ENCODE measurements at places on chromosomes 4 and X.
A peak's percentile ranks its signal among the peaks of the same experiment; 100 is the strongest.

- DNase-seq = peak; percentile 97
These were observed 8.6 kb downstream of the FAM200B start for GRCh38 chr4:15690020-15690809.

GRCh38 chrX:112819008-112819640, 21.5 kb downstream of the AMOT start:
- peak; percentile 63 for DNase-seq

DNA sequence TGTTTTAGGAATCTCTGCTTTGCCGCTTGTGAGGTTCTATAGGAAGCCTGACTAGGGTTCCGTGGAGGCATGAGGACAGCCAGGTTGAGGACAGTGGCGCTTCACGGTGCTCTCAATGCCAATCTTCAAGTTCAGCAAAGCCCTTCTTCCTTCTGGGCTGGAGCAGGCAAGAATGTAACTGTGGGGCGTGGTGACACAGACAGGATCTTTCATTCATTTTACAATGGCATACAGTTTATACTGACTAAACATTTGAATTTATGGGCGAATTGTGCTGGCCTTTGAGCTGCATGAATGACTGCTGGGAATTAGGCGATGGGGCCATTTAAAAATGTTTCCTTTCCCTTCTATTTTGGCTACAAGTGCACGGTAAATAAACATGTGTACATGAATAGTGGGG, 2.9 kb upstream of the NHS start:
- no peak for DNase-seq

GRCh38 chr4:77613267-77613666, 7.6 kb downstream of the CXCL13 start:
- DNase-seq = peak; percentile 17

DNA sequence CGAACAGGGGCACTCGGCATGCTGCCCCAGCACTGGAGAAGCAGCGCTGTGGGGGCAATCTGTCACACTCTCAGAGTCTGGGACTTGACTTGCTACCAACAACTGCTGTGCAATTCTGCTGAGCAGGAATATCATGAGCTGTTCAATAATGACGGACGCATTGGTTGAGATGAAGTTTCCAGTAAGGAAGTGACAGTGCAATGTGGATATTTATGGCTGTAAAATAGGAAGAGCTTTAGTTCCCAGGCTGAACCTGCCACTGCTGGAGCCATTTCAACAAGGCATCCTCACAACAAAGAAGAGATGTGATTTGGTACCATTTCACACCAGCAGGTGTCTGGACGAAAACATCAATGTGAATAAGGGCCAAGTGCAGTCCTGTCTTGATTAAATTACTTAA, 24.2 kb downstream of the CHST7 start:
- DNase-seq = no peak

GRCh38 chr4:94728056-94728766, 29.5 kb upstream of the BMPR1B start:
- DNase-seq = no peak
